ENCODE measurements at places on chromosomes 4 and X.

GRCh38 chr4:83605744-83606172 lies 69.8 kb downstream of the GPAT3 start:
- DNase-seq = no peak

GRCh38 chr4:151676301-151676700 lies 84.5 kb downstream of the GATB start:
- DNase-seq = no peak

GRCh38 chr4:1637580-1638271 lies 46.4 kb downstream of the FAM53A start:
- DNase-seq = no peak

DNA sequence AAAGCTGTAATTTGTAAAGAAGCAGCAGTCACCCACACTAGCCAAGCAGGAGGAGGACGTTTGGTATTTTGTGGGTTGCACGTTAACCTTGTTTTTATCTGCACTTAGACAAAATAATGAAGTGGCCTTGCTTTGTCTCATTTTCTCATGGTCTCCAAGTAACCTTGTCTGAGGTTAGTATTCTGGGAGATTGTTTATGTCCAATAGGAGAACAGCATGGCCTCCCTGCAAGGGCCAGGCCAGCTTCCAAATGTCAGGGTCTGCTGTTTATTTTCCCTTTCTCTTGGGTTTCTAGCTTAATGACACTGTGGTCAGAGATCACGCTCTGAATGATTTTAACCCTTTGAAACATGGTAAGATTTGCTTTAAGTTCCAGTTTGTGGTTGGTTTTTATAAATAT lies 29.9 kb downstream of the PNMA6E start:
- no peak for DNase-seq

- no peak for DNase-seq
Measured at GRCh38 chrX:104135677-104136076, 21.1 kb downstream of the SLC25A53 start.

GRCh38 chr4:186013419-186014186 lies 55.4 kb upstream of the TLR3 start:
- DNase-seq = no peak

GRCh38 chrX:13499736-13500135 lies 69.7 kb upstream of the EGFL6 start:
- no peak for DNase-seq

DNA sequence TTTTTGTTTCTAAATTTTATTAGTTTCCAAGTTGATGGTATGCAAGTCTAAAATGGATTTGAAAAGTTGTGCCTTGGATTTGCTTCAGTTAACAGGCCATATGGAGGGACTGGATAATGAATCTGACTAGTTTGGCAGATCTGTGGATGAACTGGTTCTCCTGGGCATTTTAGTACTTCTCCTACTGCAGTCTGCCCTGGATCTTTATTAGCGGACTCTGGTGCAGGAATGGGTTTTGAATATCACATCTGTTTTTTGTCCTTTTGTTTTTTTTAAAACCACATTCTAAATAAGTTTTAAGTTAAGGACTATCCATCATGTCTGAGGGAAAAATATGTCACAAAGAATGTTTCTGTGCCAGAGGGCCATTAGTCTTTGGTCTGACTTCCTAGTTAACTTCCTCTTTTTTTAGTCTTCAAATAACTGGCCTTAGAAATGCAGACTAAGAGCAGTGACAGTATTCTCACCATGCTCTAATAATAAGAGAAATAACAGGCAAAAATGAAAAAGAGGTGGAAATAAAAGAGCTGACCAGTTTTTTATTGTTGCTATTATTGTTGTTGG lies 13.9 kb upstream of the DCK start:
- no peak for DNase-seq

GRCh38 chr4:147794787-147795413 lies 63.0 kb downstream of the ARHGAP10 start:
- DNase-seq = no peak

GRCh38 chr4:119299741-119300100 lies 22.2 kb downstream of the FABP2 start:
- DNase-seq = no peak

GRCh38 chr4:54742636-54743399 lies 85.1 kb downstream of the KIT start:
- no peak for DNase-seq

DNA sequence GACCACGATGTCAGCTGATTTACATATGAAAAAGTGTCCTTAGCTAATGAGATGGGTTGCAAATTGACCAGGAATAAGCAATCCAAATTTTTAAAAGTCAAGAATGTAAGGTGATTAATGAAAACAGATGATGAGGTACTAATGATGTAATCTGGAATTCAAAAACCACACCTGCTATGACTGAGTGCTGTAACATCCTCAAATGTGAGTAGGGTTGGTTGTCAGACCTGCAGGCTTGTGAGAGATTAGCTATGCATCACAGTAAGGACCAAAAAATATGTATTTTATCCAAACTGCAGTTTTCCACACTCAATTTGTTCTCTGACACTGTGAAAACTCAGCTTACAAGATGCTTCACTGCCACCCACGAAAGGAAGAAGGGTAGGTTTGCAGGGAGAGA lies 242.5 kb downstream of the OPHN1 start:
- DNase-seq = no peak

DNA sequence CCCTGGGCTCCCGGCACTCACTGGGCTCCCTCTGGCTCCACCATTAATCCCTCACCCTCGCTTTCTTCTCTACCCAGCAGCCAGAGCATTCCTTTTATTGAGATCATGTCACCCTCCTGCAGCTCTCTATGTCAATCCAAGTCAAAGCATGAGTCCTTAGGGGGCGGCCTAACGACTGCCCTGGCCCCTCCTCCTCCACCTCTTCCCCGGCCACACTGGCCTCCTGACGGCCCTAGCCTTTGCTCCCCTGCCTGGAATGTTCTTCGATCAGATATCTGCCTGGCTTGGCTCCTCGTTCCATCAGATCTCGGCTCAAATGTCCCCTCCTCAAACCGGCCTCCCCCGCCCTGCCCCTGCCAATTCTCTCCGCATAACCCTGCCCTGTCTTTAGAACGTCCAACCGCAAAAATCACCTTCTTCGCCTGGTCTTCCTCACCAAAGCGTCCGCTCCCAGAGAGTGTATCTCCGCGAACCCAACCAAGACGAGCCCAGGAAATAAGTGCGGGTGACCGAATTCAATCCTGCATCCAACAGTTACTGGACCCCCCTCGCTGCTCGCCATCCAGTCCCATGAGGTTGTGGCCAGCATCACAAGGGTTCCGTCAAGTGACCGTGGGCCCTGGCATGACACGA lies 722 bp upstream of the PNCK start:
- DNase-seq = peak; percentile 69

GRCh38 chr4:146054676-146055075 lies 116.1 kb upstream of the ZNF827 start:
- no peak for DNase-seq

- no peak for DNase-seq
Measured at GRCh38 chr4:84849051-84849640, 117.3 kb downstream of the WDFY3 start.

DNA sequence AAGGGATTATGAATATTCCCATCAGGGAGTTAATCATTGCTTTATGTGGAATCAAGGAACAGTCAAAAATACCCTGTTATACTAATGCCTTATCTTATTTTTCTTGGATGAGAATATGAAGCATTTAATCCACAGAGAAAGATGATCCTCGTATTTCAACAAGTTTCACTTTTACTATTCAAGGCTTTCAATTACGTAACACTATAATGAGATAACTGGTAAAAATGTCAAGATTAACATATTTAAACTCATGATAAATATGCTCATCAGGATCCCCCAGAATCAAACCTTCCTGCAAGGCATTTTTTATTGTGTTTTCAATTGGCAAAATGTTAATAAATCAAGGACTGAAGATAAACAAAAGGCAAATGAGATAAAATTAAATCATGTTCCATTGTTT lies 5.1 kb downstream of the ZXDA start:
- no peak for DNase-seq

DNA sequence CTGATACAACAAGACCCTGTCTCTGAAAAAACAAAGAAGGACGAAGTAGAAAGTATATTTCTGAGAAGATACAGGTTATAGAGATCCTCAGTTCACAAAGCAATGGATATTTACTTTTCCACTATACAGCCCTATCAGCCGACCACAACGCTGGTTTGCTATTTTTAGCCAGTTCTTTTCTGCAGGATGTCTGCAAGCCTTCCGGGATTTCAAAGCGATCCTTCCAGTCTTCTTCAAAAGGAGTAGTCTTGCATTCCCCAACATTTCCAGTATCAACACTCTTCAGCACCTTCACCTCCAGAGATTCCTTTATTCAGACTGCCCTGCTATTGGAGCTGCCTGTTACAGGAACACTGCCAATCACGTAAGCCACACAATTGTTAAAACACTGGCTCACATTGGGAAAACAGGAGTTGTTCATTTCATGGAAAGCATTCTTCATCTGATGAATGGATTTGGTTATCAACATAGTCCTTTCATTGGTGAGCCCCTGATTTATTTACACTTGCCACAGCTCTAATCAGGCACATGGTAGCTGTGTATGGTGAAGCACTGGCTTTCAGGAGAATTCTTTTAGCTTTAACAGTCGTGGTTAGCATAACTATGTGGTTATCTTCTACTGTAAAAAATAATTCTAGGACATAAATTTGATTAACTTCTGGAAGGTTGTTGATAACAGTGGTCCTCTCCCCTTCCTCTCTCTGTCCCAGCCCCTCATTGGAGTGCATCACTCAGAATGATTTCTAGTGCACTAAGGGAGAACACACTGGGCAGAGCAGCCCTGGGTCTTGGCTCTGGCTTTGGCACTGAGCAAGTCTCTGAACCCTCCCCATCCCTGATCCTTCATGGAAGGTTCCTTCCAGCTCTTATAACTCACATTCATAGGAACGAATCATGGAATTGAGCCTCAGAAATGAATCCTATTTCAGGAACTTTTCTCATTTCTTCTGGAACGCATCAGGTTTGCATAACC lies 109.9 kb upstream of the SORBS2 start:
- no peak for DNase-seq

DNA sequence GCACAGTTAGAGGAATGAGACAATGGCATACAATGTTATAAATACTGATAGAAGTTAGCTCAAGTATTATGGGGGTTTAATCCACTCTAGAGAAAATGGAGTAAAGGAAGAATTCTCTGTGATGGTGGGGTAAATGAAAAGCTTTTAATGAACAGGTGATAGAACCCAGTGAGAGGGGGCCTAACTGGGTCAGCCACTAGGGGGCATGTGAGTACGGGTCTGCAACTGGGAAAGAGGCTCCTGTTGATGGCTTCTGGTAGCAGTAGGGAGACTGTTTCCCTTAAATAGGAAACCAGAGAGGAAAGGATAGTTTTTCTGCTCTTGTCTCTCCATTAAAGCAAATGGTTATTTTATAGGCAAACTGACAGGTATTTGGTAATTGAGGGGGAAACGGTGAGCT lies 132.8 kb upstream of the GPR101 start:
- peak; percentile 51 for DNase-seq

DNA sequence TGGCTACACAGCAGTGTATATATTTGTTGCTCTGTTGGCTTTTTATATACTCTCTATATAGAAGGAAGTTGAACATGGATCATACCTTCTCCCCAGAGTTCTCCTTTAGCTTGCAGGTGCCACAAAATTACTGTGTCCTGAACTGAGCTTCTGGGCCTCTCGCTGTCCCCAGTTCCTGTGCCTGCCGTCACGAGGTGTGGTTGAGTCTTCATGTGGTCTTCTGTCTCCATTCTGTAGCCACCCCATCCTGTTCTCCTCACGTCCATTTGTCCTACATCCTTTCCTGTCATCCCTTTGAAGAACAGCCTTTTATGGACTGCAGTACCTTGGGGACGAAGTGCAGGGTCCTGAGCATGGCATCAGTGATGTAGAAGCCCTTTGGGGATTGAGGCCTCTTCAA lies 14.5 kb downstream of the TMEM131L start:
- no peak for DNase-seq

GRCh38 chrX:47293106-47293505 lies 60.3 kb downstream of the USP11 start:
- no peak for DNase-seq

DNA sequence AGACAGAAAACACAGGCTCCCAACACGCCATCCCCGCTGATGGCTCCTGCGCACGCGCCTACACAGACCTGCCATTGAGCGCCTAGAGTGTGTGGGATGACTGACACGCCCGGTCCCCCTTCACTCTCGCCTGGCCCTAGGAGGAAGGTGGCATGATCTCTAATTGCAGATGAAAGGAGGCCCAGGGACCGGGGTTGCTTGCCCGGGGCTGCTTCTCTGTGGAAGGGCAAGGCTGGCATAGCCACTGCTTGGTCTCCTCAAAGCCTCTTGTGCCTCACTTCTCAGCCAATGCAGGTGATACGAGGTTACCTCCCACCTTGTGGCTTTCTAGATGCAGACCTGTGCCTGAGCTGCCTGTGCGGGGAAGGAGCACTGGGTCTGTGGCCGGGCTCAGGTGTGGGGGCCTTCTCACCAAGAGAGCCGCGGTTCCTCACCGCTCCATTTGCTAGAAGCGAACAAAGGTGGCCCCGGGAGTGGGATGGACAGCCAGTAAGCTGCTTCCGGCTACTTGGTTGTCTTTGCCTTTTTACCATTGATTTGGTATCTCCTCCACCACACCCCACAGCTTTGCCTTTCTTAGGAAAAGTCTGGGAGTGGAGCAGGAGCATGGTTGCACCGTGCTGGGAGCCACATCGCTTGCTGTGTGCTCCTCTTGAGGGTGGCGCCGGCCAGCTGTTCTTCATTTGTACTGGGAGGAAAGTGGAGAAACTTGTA lies 47.0 kb downstream of the TBC1D14 start:
- no peak for DNase-seq

GRCh38 chrX:73817393-73818199 lies 254.6 kb downstream of the CHIC1 start:
- DNase-seq = no peak

DNA sequence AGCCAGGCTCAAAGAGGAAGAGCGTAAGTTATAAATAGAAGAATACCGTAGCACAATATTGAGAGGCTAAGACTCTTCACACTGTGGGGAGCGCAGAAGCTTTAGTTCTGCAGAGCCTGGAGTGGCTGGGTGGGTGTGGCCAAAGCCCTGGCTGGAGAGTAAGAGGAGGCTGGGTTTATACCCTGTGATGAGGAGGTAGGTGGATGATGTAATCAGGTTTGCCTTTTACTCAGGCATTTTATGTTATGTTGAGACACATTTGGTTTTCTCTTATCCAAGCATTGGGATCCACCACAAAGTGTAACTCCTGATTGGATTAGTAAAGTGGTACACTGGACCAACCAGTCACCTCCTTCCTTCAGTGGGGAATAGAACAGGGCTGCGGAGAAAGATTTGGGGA lies 13.9 kb downstream of the CDS1 start:
- no peak for DNase-seq

- DNase-seq = no peak
Measured at GRCh38 chr4:153976954-153977353, 188.1 kb upstream of the SFRP2 start.

GRCh38 chr4:177558995-177559394 lies 116.8 kb upstream of the AGA start:
- peak; percentile 54 for DNase-seq

- DNase-seq = no peak
Measured at GRCh38 chr4:128107766-128108165, 46.7 kb downstream of the LARP1B start.

GRCh38 chrX:69222103-69223090 lies 57.1 kb upstream of the PJA1 start:
- DNase-seq = peak; percentile 92
